ENCODE measurements at places on chromosomes 6 and 20. TPM values are rescaled to one million over a fixed set of nuclear protein-coding genes. Genes with fewer than 3 reads are reported as not detected.

GRCh38 chr20:54194724-54195438 is 13.0 kb upstream of the PFDN4 start:
- no peak for DNase-seq

DNA sequence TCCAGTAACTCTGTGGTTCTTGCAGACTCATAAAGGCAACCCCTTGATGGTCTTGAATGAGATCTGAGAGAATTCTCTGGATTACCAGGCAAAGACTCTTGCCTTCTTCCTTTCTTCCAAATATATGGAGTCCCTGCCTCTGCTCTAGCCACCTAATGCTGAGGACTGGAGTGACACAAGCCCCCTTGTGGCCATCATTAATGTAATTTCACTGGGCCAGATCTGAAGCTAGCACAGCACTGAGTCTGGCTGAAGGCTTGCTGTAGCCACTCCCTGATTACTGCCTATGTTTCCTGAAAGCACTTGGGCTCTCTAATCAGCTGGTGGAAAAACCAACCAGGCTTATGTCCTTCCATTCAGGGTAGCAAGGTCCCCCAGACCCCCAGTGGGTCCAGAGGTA is 559.3 kb upstream of the IRAK1BP1 start:
- peak; percentile 52 for DNase-seq

DNA sequence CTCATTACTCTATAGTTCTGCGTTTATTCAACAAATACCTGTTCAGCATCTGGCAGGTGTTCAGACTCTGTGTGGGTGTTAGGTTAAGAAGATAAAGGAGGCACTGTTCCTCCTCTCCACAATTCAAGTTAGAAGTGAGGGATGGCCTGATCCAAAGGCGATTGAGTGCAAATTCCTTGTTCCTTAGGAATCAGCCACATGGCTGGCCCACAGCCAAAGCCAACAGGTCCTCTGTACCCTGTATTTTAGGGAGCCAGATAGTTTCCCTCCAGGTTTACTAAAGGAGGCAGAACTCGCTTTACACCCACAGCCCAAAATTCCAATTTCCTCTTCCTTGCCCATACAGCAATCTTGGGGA is 5.0 kb upstream of the CD40 start:
- no peak for DNase-seq

- no peak for DNase-seq
Observed at GRCh38 chr6:116323863-116324262, 44.1 kb upstream of the TSPYL1 start.

DNA sequence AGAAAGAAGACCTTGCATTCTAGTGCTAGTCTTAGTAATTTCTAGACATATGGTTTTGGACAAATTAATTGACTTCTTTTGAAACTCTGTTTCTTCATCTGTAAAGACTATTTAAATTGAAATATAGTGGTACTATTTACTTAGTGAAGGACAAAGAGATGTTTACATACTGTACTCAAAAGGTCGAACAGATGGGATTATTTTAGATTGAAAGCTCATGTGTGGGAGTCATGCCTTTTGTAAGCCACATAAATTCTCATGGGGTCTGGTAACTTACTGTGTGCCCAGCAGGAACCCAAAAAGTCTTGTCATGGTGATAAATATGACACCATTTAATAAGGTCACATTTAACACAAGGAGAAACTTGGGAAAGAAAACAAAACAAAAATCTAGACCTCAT is 368.2 kb upstream of the CITED2 start:
- no peak for DNase-seq

DNA sequence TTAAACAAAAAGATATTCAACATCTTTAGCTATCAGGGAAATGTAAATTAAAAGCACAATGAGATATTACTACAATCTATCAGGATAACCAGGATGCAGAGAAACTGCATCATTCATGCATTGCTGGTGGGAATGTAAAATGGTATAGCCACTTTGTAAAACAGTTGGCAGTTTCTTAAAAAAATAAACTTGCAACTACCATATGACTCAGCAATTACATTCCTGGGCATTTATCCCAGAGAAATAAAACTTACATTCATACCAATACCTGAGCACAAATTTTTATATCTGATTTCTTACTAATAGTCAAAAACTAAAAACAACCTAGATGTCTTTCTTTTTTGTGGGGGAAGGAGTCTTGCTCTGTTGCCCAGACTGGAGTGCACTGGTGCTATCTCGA is 190.3 kb upstream of the TAB2 start:
- no peak for DNase-seq

DNA sequence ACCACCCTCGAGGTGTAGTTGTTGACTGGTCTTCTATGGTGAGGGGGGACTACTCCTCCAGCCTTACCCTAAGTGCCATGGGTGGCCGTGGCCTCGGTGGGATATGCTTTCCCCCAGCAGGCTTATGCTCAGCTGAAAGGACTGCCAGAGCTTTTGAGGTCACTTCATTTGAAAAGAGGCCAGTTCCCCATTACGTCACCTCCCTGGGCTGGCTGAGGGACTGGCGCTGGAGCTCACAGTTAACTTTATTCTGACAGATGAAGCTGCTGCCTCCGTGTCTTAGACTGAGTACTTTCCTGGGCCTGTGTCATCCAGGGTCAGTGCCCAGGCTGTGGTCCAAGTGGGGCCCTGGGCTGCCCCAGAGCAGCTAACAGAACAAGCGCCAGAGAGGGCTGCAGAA is 42.8 kb upstream of the PCMTD2 start:
- no peak for DNase-seq

GRCh38 chr6:110250058-110250457 is 69.8 kb downstream of the CDC40 start:
- DNase-seq: no peak

DNA sequence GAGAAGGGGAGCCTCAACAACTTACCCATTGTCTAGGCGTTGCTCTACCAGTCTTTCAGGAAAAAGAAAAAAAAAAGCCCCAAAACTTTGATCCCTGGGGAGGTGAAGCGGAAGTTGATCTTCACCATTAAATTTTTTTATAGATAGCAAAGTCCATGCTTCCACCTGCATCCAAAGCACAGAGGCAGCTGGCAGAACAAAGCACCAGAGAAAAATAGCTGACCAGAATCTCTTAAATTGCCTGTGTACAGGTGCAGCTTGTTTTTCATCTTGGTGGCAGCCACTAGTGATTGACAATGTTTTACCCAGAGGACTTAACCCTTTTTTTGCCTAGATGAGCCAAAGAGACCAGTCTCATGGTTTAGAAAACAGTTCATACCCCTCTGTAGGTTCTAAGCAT is 86.0 kb downstream of the MYB start:
- no peak for DNase-seq

DNA sequence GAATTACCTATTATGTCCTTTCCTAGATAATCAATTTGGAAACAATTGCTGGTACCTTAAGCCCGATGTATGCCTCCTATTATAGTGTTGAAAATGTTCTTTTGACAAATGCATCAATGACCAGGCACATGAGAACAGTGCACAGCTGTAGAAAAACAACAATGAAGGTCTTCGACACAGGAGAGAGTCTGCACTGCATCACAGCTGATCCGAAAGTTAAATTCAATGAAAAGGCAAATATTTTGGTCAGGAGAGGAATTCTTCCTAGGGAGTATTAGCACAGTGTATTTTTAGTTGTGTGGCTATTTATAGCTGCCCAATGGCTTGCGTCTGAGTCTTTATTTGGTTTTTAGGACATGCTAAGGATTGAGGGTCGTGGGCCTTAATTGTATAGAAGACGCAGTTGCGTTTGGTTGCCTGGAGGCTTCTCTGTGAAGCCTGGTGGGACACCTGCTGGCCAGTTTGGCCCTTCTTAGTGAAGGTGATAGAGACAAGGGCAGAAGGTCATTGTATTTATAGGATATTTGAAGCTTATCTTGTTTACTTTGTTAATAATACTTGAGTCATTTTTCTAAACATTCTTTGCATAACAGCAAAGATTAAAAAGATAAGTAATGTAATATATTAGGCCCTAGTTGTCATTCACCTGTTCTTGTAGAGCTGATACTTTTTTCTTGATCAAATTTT is 72.3 kb downstream of the CDYL start:
- peak; percentile 55 for DNase-seq

DNA sequence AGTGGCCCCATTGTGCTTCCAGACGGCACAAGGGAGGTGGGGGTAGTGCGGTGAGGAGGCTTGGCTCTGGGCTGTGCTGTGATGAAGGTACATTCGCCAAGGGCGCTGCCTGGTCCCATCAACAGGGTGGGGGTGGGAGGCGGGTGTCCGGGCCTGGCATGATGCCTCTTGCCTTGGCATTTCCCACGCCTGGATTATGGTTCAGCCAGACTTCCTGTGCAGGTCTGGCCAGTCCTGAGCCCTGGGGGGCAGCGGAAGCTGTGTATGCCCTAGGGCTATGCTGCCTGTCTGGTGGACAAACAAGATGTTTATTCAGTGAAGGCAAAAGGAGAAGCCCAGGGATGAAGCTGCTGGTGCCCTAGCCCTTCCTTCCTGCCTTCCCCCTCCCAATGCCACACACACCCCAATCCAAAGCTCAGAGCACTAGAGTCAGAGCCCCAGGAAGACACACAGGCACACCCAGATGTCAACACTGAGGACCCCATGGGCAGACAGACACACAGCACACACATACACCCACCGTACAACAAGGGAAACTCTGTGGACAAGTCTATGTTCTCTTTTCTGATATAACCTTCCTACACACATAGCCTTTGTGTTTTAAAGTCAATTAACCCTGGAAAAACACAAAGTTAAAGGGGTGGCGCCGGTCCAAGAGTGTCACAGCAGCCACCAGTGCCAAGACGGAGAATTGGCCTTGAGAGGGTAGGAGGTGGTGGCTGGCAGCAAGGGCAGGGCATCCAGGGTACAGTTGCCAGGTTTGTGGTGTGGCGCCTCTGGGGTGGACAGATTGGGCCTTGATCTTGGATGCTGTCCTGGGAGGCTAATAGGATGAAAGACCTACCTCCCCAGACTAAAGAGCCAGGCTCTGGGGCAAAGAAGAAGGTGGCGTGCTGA is 54.7 kb upstream of the SAYSD1 start:
- DNase-seq: no peak

DNA sequence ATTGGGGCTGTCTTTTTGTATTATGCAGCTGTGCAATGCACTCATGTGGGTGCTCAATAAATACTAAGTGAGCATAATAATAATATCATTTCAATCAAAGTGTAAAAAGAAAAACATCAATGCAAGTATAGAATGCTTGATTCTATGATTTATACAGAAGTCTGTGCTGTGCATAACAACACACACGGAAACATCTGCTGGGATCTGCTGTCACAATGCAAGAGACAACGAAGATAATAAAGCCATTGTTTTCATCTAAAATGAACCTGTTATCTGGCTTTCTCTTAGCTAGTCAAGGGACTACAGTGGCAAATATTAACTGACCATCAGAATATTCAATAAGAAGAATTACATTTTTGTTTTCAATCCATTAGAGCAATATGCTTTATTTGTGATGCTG is 1156.9 kb upstream of the MAP3K7 start:
- DNase-seq: no peak

- DNase-seq: no peak
Observed at GRCh38 chr6:21648475-21649050, 55.0 kb downstream of the SOX4 start.

DNA sequence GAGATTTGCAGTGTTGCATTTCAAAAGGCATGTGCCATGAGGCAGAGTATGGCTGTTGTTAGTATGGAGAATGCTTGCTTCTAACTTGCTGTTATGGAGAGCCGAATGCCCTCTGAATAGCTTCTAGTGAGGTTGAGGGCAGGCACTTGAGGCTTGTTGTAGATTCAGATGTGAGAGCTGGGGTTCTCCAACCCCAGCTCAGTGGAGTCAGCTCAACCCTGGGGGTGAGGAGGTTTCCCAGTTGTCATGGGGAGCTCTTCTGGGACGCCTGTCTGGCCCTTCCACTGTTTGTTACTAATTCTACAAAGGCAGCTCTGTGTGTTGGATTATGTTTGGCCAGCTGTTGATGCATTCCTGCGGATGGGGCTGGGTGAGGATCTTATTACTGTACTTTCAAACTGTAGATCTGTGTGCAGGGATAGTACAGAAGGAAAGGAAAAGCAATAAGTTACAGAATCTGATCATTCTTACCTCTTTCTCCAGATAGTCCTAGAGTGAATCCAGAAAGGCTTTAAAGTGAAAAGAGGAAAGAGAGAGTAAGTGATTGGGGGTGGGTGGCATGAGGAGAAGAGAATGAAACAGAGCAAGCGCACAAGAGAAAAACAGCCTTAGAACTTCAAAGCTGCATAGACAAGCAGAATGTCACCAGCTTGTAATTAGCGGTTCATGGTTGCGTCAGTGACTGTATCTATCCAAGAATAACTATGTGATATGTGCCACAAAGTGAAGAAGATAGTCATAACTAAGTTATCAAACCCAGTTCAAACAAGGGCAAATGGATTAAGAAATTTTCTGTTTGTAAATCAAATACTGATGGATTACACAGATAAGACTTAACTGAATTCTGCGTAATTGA is 148.7 kb downstream of the PRL start:
- DNase-seq: no peak

- no peak for DNase-seq
Observed at GRCh38 chr6:43454696-43455530, 435 bp downstream of the DLK2 start.

GRCh38 chr20:362271-363254 is 15.7 kb downstream of the NRSN2 start:
- peak; percentile 50 for DNase-seq

- DNase-seq: no peak
Observed at GRCh38 chr6:24897186-24897585, 38.6 kb downstream of the RIPOR2 start.

GRCh38 chr6:98970469-98970868 is 22.7 kb upstream of the FBXL4 start:
- no peak for DNase-seq

CD93 gene
- not detected for total RNA-seq

ENPP4 gene
- 2.9 TPM for total RNA-seq

SSR1 gene
- 102 TPM for total RNA-seq

QKI gene
- total RNA-seq: 176 TPM

SNAP25 gene
- total RNA-seq: 0.13 TPM

MATN4 gene
- total RNA-seq: 0.11 TPM

GRM1 gene
- total RNA-seq: 0.07 TPM

NOL7 gene
- 72.1 TPM for total RNA-seq

TCF15 gene
- 2.0 TPM for total RNA-seq

IPCEF1 gene
- total RNA-seq: 0.48 TPM

CLDN20 gene
- total RNA-seq: not detected

STX16 gene
- 81.4 TPM for total RNA-seq
